ENCODE measurements at places on chromosomes 12 and 14.

GRCh38 chr12:46401662-46402061, 29.1 kb upstream of the SLC38A2 start:
- DNase-seq: no peak

DNA sequence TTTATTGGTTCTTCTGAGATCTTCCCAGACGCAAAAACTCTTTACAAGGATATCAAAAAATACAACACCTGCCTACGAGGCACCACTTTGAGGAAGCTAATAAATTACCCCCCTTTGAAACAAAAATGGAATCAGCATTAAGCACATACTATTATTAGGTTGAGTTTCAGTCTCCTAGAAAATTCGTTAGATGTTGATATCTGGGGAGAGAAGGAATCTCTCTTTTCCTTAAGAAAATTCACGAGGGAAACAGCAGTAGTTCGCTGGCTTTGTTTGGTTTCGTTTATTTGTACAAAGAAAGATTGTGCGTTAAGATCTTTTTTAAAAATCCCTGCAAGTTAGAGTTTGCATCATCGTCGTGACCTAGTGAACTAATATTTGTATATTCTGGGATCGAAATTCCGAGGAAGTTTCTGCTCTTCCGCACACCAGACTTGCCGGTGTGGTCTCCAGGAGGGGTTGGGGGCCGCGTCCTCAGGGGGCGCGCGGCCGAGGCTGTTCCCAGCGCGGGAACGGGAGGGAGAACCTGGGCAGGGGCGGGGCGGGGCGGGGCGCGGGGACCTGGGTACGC, 12.1 kb downstream of the NKX2-1 start:
- no peak for DNase-seq

GRCh38 chr12:90076851-90077319, 368.2 kb upstream of the ATP2B1 start:
- no peak for DNase-seq

DNA sequence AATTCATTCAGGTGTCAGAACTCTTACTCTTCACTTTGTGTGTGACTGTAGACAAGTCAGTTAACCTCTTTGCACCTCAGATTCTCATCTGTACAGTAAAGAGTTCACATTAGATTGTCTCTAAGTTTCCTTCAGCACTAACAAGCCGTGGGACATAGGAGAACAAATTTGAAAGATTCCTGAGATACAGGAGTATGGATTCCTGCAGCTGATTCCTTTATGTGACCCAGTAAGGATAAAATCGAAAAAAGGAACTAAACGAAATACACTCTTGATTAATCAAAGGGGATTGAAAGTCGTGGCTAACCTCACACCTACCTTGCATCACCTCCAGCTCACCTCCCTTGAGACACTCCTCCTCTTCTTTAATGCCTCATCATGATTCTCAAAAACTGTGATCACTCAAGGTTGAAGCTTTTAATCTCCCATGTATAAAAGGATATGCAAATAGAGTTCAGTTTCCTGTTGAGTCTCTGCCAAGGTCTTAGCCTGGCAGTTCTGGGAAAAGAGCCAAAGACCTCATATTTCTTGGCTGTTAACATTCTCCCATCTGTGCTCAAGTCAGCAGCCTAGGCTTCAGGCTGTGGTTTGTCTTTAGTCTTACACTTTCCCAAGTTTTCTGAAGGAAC, 156.6 kb downstream of the DAD1 start:
- peak; percentile 84 for DNase-seq

DNA sequence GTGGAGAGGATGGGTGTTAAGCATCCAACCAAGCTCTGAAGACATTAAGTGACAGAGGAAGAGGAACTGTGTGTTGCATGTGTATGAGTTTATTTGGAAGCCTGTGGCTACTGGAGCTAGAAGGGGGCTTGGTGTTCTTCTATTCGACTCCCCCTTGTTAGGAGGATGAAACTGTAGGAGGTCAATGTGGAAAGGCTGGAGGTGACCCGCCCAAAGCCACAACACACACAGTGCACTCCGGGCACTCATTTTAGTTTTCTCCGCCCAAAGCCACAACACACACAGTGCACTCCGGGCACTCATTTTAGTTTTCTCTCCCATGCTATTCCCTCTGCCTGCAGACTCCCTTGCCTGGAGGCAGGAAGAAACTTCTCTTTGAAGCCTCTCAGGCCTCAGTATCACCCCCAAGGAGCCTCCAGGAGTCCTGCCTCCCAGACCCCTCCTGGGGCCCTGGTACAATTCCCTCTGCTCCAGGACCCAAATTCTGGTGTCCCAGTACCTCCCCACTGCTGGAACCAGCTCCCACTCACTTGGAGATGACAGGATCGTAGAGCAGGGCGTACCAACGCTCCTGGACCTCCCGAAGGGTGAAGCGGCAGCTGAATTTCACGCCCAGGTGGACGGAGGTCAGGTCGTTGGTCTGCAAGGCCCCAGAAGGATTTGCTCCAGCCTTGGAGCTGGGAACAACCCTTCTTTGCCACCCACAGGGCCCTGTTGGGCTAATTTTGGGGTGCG, 3.8 kb downstream of the MCRS1 start:
- DNase-seq: no peak
